AG09319 (cell line): ENCODE measurements at places on chromosomes 12 and 14.

GRCh38 chr12:62859321-62859737 is 75.6 kb downstream of the PPM1H start:
- no peak for DNase-seq

DNA sequence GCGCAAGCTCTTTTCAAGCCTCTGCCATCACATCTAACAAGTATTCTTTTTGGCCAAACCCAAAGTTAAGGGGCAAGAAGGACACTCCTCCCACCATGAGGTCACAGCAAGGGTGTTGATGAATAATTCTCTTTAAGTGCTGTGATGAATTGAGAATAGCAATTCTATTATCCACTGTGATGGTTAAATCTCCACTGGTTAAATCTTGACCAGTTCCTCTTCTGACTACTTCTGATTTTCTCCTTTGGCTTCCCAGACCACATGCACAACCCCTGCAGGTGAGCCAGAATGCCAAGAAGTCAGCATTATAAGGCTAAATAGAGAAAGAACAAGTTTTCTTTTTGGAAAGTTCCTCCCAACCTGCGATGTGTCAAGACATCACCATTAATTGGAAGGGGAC is 90.6 kb upstream of the BCL2L14 start:
- DNase-seq = no peak

- no peak for DNase-seq
Observed at GRCh38 chr14:55731881-55732498, 152.0 kb downstream of the KTN1 start.

DNA sequence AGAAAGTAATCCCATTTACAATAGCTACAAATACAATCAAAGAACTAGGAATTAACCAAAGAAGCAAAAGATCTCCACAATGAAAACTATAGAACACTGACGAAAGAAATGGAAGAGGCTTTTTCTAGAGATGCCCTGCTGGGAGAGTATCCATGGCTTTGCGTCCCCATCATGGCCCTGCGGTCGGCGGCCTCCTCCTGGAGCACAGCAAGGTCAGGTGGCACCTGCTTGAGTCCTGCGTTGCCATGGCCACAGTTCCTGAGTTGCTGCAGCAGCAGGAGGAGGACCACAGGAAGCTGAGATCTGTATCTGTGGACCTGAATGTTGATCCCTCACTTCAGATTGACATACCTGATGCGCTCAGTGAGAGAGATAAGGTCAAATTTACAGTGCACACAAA is 143.5 kb downstream of the SLC5A8 start:
- DNase-seq = no peak

DNA sequence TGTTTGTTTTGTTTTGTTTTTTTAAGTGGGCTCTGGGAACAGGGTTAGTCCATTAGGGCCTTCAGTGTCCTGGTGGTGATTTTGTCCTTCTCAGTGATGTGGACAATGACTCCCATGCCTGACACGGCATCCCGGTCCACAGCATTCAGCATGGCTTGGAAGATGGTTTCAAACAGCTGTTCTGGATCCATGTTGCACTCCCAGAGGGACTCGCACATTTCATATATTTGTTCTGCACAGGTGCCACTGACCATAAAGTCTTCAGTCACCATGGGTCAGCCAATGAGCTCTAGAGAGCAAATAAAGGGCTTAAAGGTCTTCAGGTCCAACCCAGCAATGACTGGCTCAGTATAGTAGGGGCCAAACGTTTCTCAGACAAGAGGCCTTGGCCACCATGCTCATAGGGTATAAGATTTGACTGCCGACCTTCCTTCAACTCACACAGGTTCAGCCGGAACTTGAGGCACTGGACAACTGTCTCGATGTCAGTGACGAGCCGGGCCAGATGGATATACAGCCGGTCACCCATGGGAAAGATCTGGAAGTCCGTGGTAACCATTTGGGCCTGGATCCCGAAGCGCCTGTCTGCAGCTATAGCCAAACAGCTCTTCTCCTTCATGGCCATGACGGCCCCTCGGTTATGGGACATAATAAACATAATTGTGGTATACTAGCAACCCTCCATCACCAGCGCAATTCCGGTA is 18.0 kb downstream of the OR10P1 start:
- DNase-seq = no peak

DNA sequence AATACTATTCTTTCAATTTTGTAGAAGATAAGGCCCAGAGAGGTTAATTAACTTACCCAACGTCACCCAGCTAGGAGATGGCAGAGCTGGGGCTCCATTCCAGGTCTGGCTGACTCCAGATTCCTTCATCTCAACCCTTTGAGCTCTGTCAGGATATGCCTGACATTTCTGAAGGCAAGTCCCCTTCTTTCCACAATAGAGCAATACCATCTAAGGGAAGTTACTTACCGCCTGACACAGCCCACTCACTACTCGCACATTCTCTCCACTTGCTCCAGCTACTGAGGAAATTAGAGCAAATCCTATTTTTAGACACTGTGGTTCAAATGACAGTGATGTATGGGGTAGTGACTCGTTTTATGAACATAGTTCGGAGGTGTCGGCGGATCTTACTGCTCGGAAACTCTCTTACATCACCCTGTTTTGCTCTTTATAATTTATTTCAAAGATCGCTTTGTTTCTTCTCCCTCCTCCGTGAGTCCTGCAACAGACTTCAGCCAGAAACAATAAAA is 2.0 kb upstream of the WSCD2 start:
- DNase-seq = no peak

DNA sequence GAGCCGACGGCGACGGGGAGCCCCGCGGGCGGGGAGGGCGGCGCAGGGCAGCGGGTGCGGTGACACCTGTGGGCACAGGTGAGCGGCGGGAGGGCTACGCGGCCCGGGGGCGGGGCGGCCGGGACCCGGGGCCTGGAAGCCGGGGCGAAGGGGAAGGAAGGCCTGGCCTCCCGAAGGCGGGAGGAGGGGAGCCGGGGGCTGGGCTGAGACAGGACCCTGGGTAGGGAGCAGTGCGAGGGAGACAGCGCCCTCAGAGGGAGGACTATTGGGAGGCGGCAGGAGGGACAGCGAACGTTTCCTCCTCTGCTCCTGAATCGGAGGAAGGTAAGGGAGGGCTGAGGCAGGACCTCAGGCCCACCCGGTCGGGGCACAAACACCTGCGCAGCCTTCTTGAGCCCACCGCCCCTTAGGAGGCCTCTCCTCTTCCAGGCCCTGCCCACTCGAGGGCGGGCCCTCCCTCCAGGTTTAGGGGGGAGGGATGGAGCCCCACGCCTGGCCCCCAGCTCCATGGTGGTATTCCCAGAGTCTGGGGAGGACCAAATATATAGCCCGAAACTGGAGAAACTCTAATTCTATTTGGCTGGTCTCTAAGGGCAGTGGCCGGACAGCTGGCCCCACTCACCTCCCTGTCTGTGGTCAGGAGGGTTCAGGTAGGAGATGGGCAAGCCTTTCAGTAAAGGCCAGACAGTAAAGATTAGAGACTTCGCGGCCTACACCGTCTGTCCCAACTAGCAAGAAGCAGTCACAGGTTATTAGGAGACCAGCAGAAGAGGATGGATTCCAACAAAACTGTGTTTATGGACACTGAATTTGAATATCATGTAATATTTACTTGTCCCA is 509 bp downstream of the PLEKHG6 start:
- DNase-seq = no peak

DNA sequence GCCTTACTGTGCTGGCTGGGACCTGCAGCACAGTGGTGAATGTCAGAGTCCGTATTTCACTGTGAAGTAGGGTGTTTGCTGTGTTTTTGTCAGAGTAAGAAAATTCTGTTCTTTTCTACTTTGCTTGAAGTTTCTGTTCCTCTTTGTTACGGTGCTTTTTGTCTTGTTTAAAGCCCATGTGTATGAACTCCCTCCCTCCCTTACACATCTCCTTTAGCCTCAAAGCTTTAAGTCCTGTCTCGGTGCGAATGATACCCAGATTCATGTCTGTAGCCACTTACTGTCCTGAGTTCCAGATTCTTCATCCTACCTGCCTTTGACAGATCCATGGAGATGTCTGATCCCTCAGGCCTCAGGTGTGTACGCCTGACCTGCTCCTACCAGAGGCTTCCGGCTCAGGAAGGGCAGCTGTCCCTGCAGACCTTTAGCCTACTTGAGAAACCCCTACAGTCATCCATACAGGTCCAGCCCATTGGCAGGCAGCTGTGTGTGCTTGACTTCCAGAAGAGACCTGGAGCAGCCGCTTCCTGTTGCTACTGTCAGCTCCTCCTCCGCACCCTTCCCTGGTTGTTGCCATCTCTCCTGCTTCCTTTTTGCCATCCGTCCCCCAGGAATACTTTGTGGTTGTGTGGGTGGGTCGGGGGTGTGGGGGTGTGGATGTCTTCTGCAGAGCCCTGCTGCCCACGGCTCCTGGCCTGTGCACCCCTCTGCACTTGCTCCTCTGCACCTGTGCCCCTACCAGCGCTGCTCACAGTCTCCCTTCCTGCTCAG is 72.9 kb downstream of the DDX51 start:
- DNase-seq = no peak

GRCh38 chr14:90578283-90578985 is 181.6 kb downstream of the CALM1 start:
- DNase-seq = no peak

DNA sequence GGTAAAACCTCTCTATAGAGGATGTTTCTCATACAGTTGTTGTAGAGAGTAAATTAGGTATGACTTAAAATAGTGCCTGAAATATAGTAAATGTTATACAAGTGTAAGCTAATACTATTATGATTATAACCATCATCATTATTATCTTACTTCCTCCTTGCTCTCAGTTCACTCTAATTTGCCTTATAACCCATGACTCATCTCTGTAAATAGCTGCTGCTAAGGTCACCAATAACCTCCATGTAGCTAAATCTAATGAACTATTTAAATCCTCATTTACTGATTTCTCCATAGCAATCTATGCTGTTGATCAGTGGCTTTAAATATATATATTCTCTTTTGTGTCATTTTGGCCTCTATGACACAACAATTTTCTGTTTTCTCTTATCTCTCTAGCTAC is 109.6 kb downstream of the RMST start:
- DNase-seq = no peak

GRCh38 chr12:131949431-131950181 is at the start of gene EP400:
Gene EP400 (plus strand): TSS chr12:131949942. CDS start chr12:131960620, 10,678 bp downstream.
- DNase-seq = peak; percentile 83

DNA sequence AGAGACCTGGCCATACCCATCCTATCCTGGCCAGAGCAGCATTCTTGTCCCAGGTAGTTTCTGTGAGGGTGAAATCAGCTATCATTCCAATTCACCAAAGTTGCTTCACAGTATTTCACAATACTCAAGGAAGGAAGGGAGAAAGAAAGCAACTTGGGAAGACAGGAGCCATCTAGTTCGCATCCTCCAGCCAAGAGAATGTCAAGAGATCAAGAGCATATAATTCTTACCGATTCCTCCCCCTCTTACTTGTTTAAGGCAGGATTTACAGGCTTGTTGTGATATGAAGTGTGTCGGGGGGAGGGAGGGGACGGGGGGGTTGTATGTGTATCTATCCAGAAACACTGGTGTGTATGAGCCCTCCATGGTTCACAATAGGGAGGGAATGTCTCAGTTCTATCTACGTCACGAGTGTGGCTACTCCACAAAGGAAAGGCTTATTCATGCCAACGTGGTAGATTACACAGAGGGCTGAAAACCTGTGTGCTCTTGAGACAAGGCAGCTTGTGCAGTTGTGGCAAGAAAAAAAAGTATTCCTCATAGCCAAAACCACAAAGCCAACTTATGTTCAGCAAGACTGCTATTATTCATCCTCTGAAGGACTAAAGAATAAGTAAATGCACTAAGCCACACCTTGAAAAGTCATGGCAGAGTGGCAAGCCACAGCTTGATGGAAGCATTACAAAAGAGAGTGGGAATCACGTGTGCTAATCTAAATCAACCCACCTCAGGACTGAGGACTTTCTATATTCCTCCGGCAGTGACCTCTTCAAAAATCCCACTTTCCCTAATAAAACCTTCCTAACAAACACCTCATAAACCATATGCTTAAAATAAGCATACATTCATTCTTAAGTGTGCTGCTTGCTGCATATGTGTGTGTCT is 35.0 kb downstream of the CORO1C start:
- peak; percentile 84 for DNase-seq

- DNase-seq = no peak
Observed at GRCh38 chr12:114012744-114013431, 46.8 kb upstream of the RBM19 start.

DNA sequence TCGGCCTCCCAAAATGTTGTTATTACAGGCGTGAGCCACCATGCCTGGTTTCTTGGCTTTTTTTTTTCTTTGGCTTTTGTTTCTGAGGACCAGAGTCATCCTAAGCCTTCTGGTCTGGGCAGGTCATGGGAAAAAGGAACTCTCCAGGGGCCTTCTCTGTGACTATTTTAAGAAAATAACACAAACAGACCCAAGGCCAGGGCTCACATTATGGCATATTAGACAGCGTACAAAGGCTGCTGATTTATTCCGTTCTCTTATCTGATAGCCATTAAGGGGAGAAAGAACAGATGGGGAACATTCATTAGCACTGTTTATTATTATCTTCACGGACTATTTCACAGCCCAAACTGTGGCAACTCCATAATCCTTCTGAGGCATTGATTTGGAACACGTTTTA is 28.8 kb upstream of the MANSC4 start:
- DNase-seq = no peak

DNA sequence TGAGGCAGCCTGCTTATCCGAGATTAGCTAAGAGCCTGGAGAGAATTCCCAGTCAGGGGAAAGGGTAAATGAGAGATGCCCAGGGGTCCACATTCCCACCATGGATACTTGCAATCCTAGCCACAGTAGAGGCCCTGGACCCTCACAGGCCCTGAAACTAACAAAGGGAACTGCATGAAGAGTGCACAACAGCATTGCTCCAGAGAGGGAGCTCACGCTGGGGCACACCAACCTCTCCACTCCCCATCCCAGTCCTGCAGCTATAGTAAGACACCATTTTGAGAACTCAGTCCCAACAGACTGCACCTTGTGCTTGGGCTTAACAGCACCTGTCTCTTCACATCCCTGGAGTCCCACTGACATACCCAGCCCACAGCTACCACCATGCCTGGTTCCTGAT is 30.5 kb downstream of the CEP83 start:
- DNase-seq = no peak

DNA sequence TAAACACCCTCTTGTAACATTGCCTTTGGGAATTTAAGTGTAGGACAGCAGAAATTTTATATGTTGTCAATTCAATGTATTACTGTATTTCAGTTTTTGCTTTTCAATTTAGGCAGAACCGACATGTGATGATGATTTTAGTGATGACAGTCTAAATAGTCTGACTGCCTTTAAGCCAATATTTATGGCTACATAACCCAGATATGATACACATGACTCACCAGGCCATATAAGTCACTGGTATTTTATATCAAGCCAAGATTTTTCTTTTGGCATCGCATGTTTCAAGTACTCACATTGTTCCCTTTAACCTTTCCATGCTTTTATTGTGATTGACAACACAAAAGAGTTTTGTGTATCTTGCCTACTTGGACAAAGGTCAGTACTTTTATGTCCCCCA is 13.6 kb upstream of the PPM1A start:
- no peak for DNase-seq

GRCh38 chr12:81086342-81086741 is 8.5 kb downstream of the ACSS3 start:
- DNase-seq = no peak

- no peak for DNase-seq
Observed at GRCh38 chr12:26245175-26245942, 50.0 kb downstream of the SSPN start.

GRCh38 chr12:124653169-124653931 is 85.9 kb upstream of the NCOR2 start:
- DNase-seq = no peak
